ENCODE measurements at places on chromosomes 2 and 18.

DNA sequence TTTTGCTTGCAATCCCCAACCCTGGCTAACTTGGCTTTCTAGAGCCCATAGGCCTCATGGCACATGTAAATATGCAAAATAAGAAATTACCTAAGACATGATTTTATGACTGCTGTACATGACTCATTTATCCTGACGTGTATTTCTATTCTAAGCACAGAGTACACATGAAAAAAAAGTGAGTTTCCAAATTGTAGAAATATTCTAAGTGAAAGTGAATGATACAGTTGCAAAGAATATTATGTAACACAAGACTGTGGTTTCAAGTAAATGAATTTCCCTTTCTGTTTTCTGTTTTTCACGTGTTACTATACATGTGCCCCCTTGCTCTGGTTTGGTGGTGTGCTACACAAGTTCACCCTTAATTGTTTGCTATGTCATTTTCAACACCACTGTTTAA lies 162.4 kb downstream of the LRP1B start:
- DNase-seq, result no peak

GRCh38 chr2:168456521-168457189 lies 583 bp downstream of the CERS6 start:
- DNase-seq, result peak; percentile 17

- DNase-seq, result no peak
Measured at GRCh38 chr2:110784047-110784631, 51.8 kb downstream of the ACOXL start.

GRCh38 chr2:164706522-164706921 lies 85.2 kb upstream of the GRB14 start:
- no peak for DNase-seq

- DNase-seq, result no peak
Measured at GRCh38 chr18:76354348-76354747, 140.7 kb downstream of the ZNF516 start.

DNA sequence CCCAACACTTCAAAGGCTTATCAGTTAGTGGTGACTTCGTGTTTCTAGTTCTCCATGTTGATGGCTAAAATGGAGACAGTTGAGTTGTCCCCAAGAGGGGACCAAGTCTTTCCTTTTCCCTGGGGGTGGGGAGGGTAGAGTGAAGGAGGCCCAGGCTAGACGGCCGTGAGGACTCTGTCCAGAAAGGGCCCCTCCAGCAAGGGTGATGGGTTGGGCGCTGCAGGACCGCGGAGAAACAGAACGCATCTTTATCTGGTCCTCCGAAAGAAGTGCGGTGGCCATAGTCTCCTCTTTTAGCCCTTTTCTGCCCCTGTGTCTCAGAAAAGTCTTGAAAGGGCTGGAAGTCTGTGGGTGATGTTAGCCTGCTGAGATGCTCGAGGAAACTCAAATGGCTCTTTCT lies 153.2 kb downstream of the GLI2 start:
- no peak for DNase-seq

DNA sequence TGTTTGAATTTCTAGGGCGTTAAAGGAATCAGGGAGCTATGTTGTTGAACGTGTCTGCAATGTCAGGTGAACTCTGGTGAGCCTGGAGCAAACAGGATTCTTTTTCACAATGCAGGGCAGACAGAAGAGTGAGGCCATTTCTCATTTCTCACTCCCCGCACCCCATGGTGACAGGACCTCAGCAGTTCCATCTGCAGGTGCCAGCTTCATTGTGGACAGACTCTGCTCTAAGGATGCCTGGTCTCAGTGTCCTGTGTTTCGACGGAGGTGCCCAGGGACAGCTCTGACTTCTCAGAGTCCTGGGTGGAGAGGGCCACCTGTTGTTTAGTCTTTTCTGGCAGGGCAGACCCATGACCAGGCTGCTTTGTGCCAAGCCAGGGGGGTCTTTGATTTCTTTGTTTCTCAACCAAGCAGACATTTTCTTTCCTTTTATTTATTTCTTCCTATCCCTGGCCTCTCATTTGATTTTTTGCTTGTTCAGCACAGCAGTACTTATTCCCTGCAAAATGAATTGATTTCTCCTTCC lies 201.5 kb downstream of the RNF144A start:
- no peak for DNase-seq

GRCh38 chr2:128801576-128801975 lies 482.9 kb upstream of the HS6ST1 start:
- no peak for DNase-seq

DNA sequence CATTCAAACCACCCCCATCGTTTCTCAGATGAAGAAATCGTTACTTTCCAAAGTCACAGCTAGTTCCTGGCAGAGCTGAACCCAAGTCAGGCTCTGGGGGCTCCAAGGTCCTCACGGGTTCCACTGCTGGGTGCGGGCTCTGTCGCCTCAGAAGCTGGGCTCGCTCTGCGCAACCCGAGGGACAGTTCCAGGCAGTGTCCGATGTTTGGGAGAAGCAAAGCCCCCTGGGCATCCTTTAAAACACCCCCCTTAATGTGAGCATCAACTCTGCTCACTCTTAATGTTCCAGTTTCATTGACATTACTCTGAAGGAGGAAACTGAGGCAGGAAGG lies 796 bp downstream of the AOX1 start:
- no peak for DNase-seq

GRCh38 chr2:112290088-112290487 lies 14.7 kb downstream of the ZC3H6 start:
- no peak for DNase-seq

DNA sequence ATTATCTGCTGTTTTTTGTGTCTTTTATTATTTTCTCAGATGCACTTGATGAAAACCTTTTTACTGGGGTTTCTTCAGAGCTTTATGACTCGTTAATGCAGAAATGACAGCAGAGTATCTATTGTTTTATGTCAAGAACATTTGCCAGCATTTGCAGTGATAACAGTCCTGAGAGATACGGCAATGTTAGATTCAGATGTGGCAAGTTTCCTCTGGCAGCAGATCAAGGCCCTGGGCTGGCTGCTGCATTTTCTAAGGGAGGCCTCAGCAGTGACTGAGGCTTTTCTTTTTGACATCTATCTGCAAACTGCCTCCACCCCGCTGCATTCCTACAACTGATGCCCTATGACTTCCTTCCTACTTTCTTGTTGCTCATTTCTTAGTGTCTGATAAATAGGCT lies 40.2 kb downstream of the EFEMP1 start:
- DNase-seq, result no peak

DNA sequence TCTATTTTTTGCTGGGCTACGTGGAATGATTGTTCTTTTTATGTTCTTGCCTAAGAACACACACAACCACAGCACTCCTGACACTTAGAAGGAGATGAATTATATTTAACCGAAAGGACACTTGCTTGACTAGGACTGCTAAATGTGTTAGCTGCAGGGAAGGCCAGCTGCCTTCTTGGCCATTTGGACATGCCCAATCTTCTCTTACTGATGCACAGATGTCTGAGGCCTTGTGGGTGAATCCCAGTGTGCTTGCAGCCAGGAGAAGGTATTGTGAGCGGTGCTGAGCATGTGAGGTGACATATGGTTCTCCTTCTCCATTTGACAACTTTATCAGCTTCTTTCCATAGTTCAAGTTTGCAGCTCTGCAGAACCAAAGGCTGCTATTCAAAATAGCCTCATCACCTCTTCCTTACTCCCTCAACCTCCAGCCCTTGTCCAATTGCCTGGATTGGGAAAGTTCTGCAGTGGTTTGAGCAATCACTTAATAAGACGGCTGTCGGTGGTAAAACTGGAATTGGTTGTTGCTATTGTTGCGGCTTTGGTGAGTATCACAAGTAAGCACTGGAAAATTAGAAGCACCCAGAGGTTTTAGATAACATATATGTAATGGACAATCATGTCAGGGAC lies 1113.3 kb downstream of the TSN start:
- DNase-seq, result no peak

GRCh38 chr18:67639872-67640271 lies 123.4 kb upstream of the DSEL start:
- DNase-seq, result no peak

GRCh38 chr2:147374423-147374811 lies 470.4 kb upstream of the ACVR2A start:
- DNase-seq, result no peak

- DNase-seq, result no peak
Measured at GRCh38 chr2:188786368-188786841, 187.8 kb upstream of the COL3A1 start.

DNA sequence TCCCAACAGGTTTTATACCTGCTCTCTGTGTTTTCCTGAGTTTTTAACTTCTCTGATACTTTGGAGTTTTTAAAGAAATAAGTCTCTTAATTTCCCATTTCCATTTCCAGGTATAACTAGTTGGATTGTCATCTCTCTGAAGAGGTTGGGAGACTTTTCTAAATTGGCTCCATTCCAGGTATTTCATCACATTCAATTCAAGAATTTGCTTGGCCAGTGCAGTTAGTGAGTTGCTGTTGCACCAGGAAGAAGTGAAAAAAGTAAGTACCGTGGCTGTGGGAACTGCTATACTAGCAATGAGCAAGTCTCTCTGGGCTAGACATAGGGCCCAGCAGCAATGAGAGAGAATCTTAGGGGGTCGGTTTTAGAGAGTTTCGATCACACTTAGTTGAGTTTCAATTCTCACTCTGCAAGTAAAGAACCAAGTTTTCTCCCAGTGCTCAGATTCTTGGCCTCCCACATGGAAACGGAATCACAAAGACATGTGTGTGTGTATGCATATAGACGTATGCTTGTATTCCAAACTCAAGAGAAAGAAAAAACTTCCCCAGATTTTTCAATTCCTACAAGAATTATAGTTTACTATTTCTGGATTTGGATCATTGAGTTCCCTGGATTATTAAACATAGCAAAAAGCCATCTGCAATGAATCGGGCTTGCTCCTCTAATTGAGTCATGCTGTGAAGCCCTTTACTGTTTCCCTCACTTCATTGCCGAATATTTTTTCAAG lies 894.4 kb downstream of the BCL11A start:
- no peak for DNase-seq

DNA sequence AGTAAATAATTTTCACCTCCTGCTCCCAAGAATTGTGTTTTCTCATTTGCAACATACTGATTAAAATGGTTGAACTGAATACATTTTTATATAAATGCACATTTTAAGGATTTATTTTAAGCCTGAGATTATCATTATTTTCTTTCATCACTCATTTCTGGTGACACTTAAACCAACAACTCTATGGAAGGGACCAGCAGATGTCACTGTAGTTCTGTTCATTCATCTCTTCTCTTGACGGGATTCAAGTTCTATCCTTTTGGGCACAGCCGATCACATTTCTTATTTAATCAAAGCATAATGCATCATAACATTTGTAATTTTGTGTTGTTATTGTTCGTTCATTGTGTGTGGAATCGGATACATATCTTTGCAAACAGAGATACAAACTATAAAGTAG lies 417.9 kb downstream of the HRH4 start:
- DNase-seq, result no peak

DNA sequence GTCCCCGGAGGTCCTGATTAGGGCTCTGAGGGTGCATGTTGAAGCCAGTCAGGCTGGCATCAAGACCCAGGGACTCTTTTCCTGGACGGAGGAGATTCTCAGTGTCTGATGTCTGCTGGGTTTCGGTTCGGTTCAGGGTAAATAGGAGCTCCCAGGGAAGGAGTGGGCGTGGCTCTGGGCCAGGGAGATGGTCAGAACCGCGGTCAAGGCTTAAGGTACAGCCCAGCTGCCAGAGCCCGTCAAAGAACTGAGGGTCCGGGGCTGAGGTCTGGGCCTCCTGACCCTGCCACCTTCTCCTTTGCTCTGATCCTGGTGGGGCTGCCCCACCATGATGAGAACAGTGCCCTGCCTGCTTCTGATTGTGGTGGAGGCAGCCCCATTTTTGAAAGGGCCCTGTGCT lies 39.8 kb downstream of the LPIN1 start:
- no peak for DNase-seq

- DNase-seq, result no peak
Measured at GRCh38 chr18:56481751-56482150, 156.6 kb downstream of the TXNL1 start.

DNA sequence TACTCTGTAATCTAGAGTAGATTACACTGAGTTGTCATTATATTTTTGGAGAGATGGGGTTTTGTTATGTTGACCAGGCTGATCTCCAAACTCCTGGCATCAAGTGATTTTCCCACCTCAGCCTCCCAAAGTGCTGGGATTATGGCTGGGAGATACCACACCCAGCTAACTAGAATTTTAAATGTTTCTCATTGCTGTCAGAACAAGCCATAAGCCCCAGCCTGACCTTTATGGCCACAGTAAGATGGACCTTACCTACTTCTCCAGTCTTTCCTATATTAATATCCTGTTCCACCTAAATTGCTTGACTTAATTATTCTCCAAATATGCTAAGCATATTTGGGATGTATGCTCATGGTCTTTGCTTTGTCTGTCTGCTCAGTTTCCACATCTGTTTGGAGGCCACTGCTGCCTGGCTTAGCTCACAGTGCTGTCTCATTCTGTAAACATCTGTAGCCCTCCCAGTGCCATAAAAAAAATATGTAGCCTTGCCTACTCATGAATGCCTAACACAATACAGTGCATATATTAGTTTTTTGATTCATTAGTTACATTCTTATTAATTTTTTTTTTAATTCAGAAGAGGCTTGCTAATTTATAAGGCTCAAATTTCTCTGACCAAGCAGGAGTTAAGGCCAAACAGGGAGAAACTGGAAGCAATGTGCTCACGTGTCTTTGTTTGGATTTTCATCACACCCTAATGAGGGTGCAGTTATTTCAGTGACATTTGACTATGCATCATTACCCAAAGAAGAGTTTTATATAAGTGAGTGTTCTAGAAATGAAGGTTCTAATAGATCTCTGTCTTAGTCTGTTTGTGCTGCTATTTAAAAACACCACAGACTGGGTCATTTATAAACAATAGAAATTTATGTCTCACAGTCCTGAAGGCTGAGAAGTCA lies 45.3 kb upstream of the PSME4 start:
- DNase-seq, result no peak

DNA sequence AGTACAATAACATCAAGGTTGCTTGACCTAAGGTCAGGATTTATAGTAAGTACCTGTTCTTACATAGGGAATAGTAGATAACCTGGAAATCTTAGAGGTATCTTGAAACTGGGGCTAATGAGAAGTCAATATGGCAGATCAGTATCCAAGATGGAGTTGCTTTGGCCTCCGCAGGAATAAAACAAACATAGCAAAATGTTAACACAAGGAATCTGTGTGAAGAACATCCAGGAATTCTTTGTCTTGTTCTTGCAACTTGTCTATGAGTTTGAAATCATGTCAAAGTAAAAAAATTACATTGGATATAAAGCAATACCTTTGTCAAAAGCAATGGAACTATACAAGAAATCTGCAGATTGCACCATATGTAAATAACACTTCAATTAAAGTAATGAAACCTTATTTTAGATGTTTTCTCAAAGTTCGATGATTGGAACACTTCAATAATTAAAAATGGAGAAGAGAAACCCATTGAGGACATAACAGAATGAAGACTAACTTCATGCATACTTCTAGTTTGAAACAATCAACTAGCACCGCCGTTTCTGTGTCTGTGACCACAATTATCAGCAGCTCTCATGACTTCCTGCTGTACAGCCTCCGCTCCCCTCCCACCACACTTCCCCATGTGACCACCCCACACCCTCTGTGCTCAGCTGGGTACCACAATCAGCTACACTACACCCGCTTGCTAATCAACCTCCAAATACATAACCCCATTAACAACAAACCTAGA lies 27.6 kb downstream of the C2orf76 start:
- peak; percentile 55 for DNase-seq

GRCh38 chr2:118013724-118014491 lies at the start of gene CCDC93:
CCDC93 (minus strand) TSS chr2:118014070; CDS start chr2:118013995, 75 bp downstream.
- peak; percentile 89 for DNase-seq

GRCh38 chr2:195057001-195057400 lies 600.0 kb upstream of the SLC39A10 start:
- DNase-seq, result no peak

Data from CD4-positive, alpha-beta T cell treated with Interleukin-21 for 1 hour (primary cell).